Osteoblast (primary cell): ENCODE measurements at places on chromosomes 3 and 15.

DNA sequence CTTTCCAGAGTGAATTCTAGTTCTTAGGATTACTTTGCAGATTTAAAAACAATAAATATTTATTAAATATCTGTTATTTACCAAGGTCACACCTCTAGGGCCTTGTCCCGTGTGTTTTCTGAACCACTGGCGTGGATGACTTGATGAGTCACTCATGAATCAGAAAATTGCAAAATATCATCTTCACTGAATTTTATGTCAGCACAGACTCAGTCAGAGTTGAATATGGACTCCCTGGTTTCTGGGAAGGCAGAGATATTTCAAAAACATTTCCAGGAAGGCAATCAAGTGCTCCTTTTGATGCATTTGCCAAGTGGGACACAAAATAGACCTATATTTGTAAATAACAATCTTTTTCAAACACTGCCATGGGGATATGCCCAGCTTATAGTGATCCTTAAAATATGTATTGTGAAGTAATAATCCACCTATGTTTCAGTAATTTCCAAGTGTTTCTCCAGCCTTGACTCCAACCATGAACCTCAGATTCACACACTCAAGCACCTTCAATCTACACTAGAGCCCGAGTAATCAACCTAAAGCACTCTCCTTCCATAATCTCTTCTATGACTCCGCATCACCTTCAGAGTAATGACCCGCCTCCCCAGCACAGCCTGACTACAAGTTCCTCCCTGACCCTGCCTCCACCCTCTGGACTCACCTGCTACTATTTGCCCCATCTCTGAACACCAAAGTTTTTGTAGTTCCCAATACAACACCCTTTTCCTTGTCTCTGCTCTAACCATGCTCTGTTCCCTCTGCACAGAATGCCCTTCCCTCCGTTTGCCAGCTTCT lies 24.3 kb downstream of the DPH3 start:
- peak; percentile 85 for DNase-seq

DNA sequence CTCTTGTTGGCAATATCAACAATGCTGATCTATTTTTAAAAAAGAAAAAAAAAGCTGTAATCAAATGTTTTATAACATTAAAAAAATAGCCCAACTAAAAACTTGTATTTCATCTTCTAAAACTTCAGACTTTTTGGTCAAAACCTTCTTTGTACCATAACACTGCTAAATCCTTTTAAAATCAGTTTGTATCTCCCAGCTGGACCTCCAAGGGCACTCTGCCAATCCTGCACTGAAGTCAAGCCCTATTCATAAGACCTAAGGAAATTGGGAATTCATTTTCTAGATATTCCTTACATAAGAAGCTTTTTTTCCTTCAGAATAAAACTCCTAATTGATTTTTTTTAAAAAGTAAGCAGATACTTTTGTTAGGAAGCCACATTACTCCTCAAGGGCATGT lies 38.2 kb upstream of the HCLS1 start:
- no peak for DNase-seq

DNA sequence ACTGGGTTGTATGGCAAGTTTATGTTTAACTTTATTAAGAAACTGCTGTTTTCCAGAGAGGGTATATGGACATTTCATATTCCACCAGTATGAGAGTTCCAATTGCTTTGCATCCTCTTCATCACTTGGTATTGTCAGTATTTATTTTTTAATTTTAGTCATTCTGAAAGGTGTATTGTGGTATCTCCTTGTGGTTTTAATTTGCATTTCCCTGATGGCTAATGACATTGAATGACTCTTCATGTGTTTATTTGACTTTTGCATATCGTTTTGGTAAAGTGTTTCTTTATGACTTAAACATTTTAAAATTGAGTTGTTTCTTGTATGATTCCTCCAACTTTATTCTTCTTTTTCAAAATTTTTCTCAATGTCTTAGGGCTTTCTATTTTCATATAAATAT lies 44.4 kb downstream of the IL1RAP start:
- DNase-seq = no peak

DNA sequence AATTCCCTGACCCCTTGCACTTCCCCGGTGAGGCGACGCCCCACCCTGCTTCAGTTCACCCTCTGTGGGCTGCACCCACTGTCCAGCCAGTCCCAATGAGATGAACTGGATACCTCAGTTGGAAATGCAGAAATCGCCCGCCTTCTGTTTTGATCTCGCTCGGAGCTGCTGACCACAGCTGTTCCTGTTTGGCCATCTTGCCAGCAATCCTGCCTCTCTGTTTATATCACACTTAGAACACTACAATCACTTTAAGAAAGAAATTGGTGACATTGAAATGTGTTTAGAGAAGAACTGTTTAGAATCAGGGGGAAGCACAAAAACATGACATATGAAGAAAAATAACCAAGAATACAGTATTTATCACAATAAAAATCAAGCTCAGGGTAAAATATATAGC lies 127.5 kb upstream of the SUCLG2 start:
- no peak for DNase-seq

GRCh38 chr3:105274958-105275357 lies 91.8 kb upstream of the ALCAM start:
- no peak for DNase-seq

- no peak for DNase-seq
Measured at GRCh38 chr15:53982876-53983275, 4.6 kb downstream of the UNC13C start.

DNA sequence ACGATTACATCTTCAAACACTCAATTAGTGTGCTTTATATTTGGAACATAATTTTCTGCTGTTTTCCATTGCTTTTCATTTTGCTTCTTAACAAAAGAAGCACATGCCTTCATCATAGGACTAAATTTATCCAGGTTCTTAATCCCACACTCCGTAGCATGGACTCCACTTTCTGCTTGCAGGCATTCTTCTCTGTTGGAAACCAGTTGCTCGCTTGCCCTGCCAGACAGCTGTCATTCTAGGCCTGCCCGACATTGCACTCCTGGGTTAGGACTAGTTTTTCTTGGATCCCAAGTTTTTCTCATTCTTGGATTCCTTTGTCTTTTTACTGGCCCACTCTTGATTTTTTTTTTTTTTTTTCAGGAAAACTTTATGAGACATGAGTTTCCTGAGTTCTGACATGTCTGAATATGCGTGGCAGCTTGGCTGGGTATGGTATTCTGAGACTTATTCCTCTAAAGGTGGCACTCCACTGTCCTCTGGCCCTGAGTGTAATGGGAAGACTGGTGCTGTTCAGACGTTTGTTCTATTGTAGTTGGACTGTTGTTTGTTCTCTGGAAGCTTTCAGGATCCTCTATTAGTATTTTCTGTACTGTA lies 6.3 kb upstream of the ATP1B3 start:
- no peak for DNase-seq

DNA sequence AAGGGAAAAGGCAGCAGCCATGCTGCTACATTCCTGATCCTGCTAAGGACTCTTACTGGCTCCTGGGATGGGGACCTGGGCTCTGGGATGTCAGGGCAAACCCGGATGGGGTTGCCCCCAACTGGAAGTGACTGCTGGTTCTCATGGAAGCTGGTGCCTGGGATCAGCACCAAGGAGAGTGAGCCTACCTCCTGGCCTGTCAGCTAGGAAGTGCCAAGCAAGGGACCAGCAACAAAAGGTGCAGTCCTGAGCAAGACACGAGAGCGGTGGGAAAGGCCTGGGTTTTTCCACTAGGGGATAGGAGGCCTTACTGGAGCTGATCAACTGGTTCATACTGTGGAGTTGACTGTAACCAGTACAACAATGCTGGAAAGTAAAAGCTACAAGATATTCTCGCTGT lies 47.9 kb upstream of the SYNM start:
- no peak for DNase-seq

DNA sequence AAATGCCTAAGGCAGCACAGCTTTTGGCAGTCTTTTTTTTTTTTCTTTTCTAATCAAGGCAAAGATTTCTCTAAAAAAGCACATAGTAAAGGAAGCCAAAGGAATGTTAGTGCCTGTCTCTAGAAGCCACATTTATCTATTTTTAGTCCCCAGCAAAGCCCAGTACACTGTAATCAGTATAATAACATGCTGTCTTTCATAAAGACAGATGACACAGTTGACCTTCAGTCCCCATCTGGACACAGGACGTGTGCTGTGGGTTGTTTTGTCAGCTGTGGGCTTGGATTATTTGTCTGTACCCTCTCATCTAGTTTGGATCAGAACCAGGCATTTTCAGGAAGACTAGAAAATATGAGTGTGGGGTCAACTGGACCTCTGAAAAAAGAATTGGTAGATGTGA lies 110.4 kb upstream of the CTNNB1 start:
- peak; percentile 49 for DNase-seq

DNA sequence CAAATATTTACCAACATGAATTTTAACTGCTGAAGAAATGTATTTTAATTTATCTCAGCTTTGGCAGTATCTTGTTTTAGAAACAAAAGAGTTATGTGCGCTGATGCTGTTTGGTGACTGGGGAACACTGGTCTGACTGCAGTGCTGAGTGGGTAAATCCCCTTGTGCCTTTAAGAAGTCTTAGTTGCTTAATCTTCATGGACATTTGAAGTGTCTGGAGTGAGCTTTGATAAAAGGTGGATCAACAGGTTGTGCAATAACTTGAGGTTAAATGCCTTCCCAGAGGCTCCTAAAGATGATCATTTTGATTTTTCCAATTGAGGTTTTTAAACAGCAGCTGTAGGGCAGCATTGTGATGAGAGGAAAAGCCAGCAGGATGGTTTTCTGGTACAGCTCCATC lies 68.7 kb downstream of the TP63 start:
- DNase-seq = no peak

GRCh38 chr15:96181873-96182301 lies 148.6 kb upstream of the NR2F2 start:
- peak; percentile 84 for DNase-seq

DNA sequence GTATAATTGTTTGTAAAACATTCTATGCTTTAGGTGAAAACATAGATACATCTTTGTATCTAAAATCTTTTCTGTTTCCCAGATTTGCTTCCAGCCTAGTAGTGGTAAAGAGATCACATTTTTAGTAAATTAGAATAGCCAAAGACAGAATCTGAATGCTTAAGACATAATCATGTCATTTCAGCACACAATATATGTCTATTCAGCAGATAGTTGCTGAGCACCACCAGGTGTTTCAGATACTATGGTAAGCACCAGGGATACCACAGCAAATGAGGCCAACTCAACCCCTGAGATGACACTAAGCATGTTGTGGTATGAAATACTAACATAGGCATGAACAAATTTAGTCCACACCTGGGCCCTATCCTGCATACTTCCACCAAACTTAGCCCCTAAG lies 195.2 kb upstream of the SOX14 start:
- no peak for DNase-seq

GRCh38 chr15:39623529-39623931 lies 42.7 kb downstream of the THBS1 start:
- no peak for DNase-seq

- DNase-seq = no peak
Measured at GRCh38 chr3:160126761-160127160, 98.5 kb upstream of the C3orf80 start.

DNA sequence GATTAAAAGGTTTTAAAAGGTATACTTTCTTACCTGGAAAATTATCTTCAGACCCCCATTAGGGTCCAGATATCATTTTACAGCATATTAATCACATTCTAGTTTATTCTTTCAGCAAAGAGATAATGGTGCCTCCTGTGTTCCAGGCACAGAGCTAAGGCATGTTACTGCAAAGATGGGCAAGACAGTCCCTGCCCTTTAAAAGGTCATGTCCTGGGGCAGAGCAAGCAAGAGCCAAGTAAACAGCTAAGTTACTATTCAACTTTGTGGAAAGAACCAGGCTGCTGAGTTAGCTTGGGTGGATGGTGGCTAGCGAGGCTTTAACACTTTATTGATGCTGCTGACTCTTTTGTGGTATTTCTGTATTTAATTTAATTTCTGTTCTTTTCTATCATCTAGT lies 75.0 kb downstream of the LRRC28 start:
- no peak for DNase-seq

DNA sequence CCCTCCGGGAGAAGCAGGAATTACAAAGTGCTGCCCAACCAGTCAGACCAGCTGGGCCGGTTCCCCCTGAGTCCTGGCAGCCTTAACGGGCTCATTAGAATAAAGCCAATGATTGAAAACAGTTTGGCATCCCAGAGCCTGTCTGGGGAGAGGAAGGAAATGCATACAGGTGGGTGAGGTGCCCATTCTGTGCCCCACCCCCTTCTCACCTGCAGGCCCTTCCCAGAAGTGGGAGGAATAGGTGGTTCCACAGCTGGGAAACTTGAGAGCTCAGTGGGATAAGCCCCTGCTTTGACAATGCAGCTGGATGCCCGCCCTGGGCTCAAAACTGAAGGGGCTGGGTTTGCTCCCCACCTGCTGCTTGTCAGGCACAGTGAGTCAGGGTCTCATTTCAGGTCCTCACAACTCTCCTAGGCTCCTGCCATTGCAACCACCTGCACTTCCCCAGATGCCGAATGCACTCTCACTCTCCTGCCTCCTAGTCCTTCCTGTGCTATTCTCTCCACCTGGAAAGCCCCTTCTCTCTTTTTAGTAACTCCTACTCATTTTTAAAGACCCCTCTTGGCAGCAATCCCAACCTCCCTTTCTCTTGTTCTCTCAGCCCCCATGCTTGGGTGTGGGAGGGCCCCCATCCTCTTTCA lies 5.5 kb upstream of the BUB1B start:
- no peak for DNase-seq

DNA sequence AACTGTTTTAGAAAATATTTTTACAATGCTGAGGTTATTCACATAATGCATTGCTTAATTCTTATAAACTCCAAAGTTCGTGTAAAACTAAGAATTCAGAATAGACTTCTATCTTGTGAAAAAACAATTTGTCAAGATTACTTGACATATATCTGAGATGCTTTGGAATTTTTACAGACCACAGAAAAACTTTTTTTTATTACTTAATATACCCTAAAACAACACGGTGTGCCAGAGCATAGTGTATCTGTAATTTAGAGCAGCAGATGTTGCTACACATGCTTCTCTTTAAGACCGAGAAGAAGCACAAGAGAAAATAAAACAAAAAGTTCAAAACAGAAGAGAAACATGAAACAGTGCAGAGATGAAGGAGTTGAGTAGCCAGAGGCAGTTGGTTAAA lies 26.4 kb downstream of the ASB7 start:
- no peak for DNase-seq

DNA sequence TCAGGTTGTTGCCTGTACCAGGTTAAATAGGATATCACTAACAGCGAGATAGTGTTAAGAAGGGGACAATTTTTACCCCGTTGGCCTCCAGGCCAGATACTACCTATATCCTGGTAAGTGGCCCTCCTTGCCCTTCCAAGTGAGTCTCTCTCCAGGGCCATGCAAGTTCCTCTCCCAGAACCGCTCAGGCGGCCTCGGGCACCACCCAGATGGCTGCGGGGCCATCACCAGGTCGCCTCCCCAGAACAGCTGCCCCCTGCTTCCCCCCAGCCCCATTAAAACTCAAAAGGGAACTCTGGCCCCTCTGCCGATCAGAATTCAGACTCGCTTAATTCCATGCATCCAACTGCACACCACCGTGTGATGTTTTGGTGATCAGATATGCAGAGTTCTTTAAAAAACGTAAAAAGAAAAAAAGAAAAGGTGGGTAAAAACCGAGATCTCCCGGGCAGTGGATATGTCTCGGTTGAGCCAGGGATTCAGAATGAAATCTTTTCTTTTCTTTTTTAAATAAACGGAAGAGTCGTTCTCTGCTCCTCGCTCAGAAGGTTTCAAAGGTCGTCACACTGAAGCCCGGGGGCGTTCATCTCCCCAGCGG lies 1.9 kb upstream of the TRIM71 start:
- DNase-seq = peak; percentile 80
